NCI-H1105 treated with DMSO at 0.1 percent for 48 hours (cell line): ENCODE measurements at places on chromosomes 3 and 15.

GRCh38 chr3:69738315-69738714 is 949 bp upstream of the MITF start:
- DNase-seq, result no peak

GRCh38 chr3:32568953-32569352 is 1.7 kb downstream of the DYNC1LI1 start:
- no peak for DNase-seq

- no peak for DNase-seq
Measured at GRCh38 chr15:59543721-59544547, 67.6 kb upstream of the GCNT3 start.

GRCh38 chr3:183392186-183393034 is 36.0 kb downstream of the MCF2L2 start:
- no peak for DNase-seq

DNA sequence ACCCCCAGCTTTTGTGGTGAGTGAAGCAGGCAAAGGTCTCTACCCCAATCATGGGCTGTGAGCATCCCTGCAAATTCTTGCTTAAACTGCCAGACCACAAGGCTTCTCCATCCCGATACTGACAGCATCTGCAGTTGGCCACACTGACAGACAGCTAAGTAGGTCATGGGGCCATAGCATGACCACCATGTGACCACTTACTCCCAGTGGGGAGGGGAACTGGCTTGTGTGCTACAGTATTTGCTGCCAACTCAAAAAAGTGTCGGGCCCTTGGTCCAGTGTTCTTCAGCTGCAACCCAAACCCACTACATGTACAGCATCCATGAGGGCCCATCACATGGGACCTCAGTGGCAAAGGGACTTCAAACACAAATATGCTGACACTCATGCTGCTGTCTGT is 103.4 kb downstream of the SEC22A start:
- no peak for DNase-seq

DNA sequence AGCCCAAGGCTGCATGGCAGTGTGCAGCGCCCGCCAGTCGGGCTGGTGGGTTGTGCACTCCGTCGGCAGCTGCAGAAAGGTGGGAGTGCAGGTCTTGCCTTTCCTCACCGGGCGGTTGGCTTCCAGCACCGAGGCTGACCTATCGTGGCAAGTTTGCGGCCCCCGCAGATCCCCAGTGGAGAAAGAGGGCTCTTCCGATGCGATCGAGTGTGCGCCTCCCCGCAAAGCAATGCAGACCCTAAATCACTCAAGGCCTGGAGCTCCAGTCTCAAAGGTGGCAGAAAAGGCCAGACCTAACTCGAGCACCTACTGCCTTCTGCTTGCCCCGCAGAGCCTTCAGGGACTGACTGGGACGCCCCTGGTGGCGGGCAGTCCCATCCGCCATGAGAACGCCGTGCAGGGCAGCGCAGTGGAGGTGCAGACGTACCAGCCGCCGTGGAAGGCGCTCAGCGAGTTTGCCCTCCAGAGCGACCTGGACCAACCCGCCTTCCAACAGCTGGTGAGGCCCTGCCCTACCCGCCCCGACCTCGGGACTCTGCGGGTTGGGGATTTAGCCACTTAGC is 4.3 kb downstream of the ISL2 start:
- peak; percentile 8 for DNase-seq

DNA sequence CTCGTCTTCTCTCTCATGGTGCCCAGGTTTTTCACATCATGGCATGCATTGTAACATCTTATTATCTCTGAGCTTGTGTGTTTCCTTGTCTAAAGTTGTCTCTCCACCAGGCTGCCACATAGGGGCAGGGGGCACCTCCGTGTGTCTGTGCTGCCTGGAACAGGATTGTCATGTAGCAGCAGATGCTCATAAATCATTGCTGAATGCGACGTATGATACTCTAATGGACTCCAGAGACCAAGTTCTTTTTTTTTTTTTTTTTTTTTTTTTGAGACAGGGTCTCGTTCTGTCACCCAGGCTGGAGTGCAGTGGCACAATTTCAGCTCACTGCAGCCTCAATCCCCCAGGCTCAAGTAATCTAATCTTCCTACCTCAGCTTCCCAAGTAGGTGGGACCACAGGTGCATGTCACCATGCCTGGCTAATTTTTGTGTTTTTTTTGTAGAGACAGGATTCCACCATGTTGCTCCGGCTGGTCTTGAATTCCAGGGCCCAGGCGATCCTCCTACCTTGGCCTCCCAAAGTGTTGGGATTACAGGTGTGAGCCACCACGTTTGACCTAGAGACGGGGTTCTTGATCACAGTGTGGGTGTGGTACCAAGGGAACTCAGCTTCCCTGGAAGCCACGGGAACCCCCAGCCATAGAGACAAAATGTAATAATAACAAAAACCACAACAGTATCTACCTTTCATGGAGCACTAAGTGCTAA is 4.7 kb upstream of the DNASE1L3 start:
- no peak for DNase-seq

DNA sequence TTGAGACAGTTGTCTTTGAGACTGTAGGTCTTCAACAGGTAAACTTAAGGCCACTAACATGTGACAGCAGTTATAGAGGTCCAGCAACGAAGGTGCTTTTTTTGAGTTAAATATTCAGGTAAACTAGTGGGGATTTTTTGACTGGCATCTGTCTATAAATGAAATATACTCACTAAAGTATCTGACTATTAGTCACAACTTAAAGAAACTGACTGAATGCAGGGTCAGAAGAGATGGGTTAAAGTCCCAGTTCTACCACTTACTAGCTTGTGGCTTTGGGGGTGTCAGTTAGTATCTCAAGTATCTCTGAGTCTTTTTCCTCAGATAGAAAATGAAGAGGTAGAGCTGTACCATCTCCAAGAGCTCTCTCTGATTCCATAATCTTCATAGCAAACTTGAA is 18.0 kb downstream of the MIX23 start:
- no peak for DNase-seq

- DNase-seq, result peak; percentile 4
Measured at GRCh38 chr3:59879031-59879581, 829.3 kb upstream of the CFAP20DC start.
